ENCODE measurements at places on chromosomes 5 and 9.

- no peaks in the 10 kb centered on the region for H3K4me1 ChIP-seq
- H3K36me3 ChIP-seq = no peaks in the 10 kb centered on the region
- no peak overlapping the region for H3K27ac ChIP-seq
- no peak overlapping the region for H3K4me3 ChIP-seq
Observed at GRCh38 chr5:79821-80220, 12.1 kb upstream of the PLEKHG4B start.

- H3K4me3 ChIP-seq = no peak overlapping the region
- H3K27ac ChIP-seq = no peak overlapping the region
- H3K4me1 ChIP-seq = no peaks in the 10 kb centered on the region
- no peak for DNase-seq
- H3K27me3 ChIP-seq = no peaks in the 10 kb centered on the region
Observed at GRCh38 chr5:2213121-2213730, 330.5 kb upstream of the IRX4 start.

GRCh38 chr5:107519900-107520354 is 150.8 kb downstream of the EFNA5 start:
- H3K4me3 ChIP-seq = no peak overlapping the region
- H3K36me3 ChIP-seq = no peaks in the 10 kb centered on the region
- no peak for DNase-seq
- H3K27me3 ChIP-seq = no peaks in the 10 kb centered on the region
- no peak overlapping the region for H3K27ac ChIP-seq
- no peaks in the 10 kb centered on the region for H3K4me1 ChIP-seq

DNA sequence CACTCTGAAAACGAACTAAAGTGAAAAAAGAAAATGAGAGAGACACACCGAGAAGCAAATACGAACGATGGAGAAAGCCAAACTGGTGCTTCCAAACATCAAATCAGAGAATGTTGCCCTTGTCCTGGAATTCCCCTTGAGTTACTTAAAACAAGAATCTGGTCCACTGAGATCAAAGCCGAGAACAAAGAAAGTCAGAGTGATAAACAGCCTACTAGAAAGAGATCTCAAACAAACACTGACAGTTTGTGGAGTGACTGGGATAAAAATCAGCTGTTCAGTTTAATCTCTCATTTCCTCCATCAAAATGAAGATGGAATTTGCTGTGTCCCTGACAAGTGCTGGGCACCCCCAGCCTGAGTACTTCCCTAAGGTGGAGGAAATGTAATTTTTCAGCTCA is 582.6 kb downstream of the NR2F1-AS1 start:
- H3K27ac ChIP-seq = no peak overlapping the region
- H3K27me3 ChIP-seq = no peaks in the 10 kb centered on the region
- H3K4me1 ChIP-seq = no peaks in the 10 kb centered on the region
- no peaks in the 10 kb centered on the region for H3K36me3 ChIP-seq
- H3K4me3 ChIP-seq = no peak overlapping the region

DNA sequence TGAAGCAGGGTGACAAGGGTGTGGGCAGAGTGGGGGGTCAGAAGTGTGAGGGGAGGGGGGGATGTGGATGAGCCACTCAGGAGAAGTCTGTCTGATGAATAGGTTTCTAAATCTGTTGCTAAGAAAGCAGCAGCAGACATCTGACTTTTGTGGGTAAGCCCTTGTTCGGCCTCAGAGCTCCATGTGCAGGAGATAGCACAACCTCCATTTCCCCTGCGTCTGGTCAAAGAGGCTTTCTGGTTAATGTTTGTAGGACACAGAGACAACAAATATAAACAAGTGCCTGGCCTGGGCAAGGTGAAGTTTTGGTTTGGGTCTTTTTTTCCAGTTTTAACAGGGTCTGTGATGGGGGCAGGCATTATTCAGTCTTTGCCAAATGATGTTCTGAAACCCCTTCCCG is 57.0 kb upstream of the GNE start:
- no peak for DNase-seq
- H3K27me3 ChIP-seq = no peaks in the 10 kb centered on the region
- no peaks in the 10 kb centered on the region for H3K4me1 ChIP-seq
- H3K36me3 ChIP-seq = no peaks in the 10 kb centered on the region

- no peak overlapping the region for H3K4me3 ChIP-seq
- H3K27me3 ChIP-seq = no peaks in the 10 kb centered on the region
- H3K36me3 ChIP-seq = no peaks in the 10 kb centered on the region
- H3K27ac ChIP-seq = no peak overlapping the region
Observed at GRCh38 chr5:130198927-130199326, 294.7 kb downstream of the CHSY3 start.

GRCh38 chr5:174642816-174643405 is 81.5 kb upstream of the MSX2 start:
- H3K27me3 ChIP-seq = no peaks in the 10 kb centered on the region
- H3K4me1 ChIP-seq = no peaks in the 10 kb centered on the region
- no peak overlapping the region for H3K27ac ChIP-seq
- no peak for DNase-seq
- H3K4me3 ChIP-seq = no peak overlapping the region

DNA sequence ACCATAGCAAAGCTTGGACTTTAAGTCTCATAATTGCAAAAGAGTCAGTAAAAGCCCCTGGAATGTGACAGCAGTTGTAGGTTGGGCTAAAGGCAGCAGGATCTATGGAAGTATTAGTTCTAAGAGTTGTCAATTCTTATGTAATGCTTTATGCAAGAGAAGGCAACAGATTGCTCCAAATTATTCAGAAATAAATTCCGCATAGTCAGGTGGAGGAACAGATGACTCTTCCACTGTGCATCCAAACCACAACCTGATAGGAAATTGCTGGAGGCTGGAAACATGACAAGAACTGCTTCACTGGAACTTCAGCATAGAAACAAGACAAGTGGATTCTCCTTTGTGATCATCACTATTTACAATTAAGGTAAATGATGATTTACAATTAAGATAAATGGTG is 101.0 kb downstream of the STARD4 start:
- H3K4me1 ChIP-seq = no peaks in the 10 kb centered on the region
- no peaks in the 10 kb centered on the region for H3K27me3 ChIP-seq
- DNase-seq = no peak
- no peak overlapping the region for H3K27ac ChIP-seq

DNA sequence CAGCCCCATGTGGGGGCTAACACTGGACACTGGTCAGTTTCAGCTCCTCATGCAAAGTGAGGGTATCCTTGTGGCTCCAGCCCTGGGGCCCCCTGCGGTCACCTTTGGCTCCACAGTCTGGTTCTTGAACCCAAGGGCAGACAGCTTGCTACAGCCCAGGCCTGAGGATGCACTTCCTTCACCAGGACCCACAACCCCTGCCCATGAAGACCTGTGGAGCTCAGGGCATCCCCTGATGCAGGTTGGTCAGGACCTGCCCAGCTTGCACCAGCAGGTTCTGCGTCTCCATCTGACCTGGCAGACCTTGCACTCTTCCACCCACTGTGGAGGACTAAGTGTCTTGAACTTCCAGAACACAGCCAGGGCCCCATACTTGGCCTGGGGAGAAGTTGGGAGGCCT is 3.7 kb upstream of the MRNIP start:
- no peaks in the 10 kb centered on the region for H3K4me1 ChIP-seq
- no peak overlapping the region for H3K4me3 ChIP-seq
- H3K27ac ChIP-seq = no peak overlapping the region
- no peak for DNase-seq
- H3K27me3 ChIP-seq = no peaks in the 10 kb centered on the region
- H3K36me3 ChIP-seq = no peaks in the 10 kb centered on the region

DNA sequence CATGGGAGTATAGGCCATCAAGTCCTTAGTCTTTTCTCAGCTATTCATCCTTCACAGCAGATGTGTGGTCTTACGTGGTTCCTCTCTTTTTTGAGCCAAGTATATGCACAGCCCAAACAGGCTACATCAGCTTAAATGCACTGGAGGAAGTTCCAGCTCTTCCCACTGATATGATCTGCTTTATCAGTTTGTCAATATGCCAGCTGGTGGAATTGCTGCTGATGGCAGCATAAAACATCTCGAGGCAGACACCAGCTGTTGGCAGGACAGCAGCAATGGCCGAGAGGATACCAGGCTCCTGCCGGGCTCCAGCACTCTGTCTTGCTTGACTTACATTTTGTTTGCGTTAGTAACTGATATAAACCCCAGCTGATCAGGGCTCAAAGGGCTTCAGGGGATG is 143.4 kb downstream of the TENT4A start:
- no peak for DNase-seq
- no peak overlapping the region for H3K27ac ChIP-seq
- H3K36me3 ChIP-seq = no peaks in the 10 kb centered on the region
- no peak overlapping the region for H3K4me3 ChIP-seq
- H3K27me3 ChIP-seq = no peaks in the 10 kb centered on the region

GRCh38 chr9:86519066-86519615 is 164.9 kb upstream of the TUT7 start:
- DNase-seq = no peak
- H3K27ac ChIP-seq = no peak overlapping the region
- no peaks in the 10 kb centered on the region for H3K4me1 ChIP-seq
- H3K4me3 ChIP-seq = no peak overlapping the region

GRCh38 chr9:111052791-111053190 is 14.5 kb upstream of the LPAR1 start:
- H3K4me1 ChIP-seq = no peaks in the 10 kb centered on the region
- H3K27ac ChIP-seq = no peak overlapping the region
- no peaks in the 10 kb centered on the region for H3K36me3 ChIP-seq
- H3K27me3 ChIP-seq = no peaks in the 10 kb centered on the region
- H3K4me3 ChIP-seq = no peak overlapping the region

DNA sequence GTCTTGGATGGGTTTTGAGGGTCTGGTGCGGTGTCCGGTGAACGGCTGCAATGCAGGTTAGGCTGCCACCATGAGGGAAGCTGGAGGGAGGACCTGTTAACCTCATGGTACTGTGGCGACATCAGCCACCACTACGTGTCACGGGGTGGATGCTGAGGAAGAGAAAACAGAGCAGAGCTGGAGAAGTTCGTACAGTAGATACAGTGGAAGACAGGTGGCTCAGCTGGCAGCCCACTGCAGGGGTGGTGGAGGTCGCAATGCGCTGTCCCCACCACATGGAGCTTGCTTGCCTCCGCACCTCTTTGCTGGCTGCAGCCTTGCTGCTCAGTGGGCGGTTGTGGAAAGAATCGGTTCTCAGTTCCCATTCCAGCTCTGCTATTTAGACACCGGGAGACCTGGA is 2.8 kb downstream of the DCANP1 start:
- no peak overlapping the region for H3K27ac ChIP-seq
- no peaks in the 10 kb centered on the region for H3K36me3 ChIP-seq
- no peak for DNase-seq
- H3K4me1 ChIP-seq = no peaks in the 10 kb centered on the region

DNA sequence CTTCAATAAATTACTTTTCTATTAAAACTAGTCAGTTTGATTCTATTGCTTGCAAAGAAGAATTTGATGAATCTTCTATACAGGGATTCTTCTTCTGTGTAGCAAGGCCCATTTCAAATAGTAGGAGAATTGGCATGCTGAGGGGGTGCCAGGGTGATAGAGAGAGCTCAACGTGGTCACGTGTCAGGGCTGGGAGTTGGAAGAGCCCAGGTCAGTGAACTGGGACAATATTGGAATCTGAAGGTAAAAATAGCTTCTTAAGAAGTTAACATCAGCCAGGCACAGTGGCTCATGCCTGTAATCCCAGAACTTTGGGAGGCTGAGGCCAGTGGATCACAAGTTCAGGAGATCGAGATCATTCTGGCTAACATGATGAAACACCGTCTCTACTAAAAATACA is 64.1 kb upstream of the TLE1 start:
- H3K27ac ChIP-seq = no peak overlapping the region
- H3K27me3 ChIP-seq = no peaks in the 10 kb centered on the region
- no peak for DNase-seq
- no peaks in the 10 kb centered on the region for H3K36me3 ChIP-seq
- no peak overlapping the region for H3K4me3 ChIP-seq
- H3K4me1 ChIP-seq = no peaks in the 10 kb centered on the region

DNA sequence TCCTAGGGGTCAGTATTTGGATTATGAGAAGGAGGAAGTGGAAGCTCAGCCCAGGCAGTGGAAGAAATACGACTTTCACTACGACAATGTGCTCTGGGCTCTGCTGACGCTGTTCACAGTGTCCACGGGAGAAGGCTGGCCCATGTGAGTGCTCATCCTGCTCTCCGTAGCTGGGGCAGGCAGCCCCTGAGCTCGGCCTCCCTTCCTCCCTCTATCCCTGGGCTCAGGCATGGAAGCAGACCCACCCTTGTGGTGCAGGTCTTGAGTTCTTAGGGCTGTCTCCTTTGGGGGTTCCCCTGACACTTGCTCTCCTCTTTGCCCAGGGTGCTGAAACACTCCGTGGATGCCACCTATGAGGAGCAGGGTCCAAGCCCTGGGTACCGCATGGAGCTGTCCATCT is 180.1 kb downstream of the CACNA1B start:
- DNase-seq = no peak
- H3K4me3 ChIP-seq = no peak overlapping the region
- no peaks in the 10 kb centered on the region for H3K4me1 ChIP-seq

GRCh38 chr5:160643616-160644240 is 208.3 kb downstream of the ATP10B start:
- H3K4me3 ChIP-seq = no peak overlapping the region
- DNase-seq = no peak
- no peak overlapping the region for H3K27ac ChIP-seq
- no peaks in the 10 kb centered on the region for H3K36me3 ChIP-seq
- no peaks in the 10 kb centered on the region for H3K27me3 ChIP-seq
- no peaks in the 10 kb centered on the region for H3K4me1 ChIP-seq

DNA sequence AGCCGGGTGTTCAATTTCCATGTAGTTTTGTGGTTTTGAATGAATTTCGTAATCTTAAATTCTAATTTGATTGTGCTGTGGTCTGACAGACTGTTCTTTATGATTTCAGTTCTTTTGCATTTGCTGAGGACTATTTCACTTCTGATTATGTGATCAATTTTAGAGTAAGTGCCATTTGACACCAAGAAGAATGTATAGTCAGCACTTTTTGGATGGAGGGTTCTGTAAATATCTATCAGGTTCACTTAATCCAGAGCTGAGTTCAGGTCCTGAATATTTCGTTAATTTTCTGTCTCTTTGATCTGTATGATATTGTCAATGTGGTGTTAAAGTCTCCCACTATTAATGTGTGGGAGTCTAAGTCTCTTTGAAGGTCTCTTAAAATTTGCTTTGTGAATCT is 944.9 kb downstream of the TLE4 start:
- H3K27ac ChIP-seq = no peak overlapping the region
- no peak overlapping the region for H3K4me3 ChIP-seq
- H3K4me1 ChIP-seq = no peaks in the 10 kb centered on the region
- DNase-seq = no peak
- H3K27me3 ChIP-seq = no peaks in the 10 kb centered on the region

DNA sequence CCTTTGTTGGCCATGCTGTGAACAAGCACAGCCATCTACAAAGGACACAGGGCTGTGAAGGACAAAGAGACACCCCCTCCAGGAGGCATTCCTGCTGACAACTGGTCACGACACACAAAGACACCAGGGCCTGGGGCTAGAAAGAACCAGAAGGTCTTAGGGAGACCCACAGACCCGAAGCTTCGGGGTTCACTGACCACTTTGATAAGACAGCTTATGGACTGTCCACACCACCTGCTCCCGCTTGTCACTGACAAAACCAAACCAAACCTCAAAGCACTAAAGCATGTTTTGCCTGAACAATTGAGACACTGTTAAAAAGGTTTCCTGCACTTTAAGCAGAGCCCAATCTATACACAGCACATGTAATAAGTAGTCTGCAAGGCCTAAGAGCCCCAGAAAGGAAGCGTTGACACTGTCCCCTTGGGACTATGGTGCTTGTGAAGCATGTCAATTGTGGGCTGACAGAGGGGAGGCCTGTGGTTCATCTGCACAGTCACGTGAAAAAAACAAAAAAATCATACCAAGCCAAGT is 185.0 kb downstream of the GAPVD1 start:
- H3K27ac ChIP-seq = no peak overlapping the region
- no peak for DNase-seq
- H3K27me3 ChIP-seq = no peaks in the 10 kb centered on the region
- H3K4me1 ChIP-seq = peaks cover 4% of the 10 kb centered on the region
